Mesenteric fat pad (tissue), 1 donor: ENCODE measurements at places on chromosomes 1 and 21. TPM values are rescaled to one million over a fixed set of nuclear protein-coding genes. Genes with fewer than 3 reads are reported as not detected.

Gene TAS1R3
- total RNA-seq = 0.19 TPM

Gene GBP4
- total RNA-seq = 9.7 TPM

Gene CDK18
- total RNA-seq = 4.0 TPM

DNA sequence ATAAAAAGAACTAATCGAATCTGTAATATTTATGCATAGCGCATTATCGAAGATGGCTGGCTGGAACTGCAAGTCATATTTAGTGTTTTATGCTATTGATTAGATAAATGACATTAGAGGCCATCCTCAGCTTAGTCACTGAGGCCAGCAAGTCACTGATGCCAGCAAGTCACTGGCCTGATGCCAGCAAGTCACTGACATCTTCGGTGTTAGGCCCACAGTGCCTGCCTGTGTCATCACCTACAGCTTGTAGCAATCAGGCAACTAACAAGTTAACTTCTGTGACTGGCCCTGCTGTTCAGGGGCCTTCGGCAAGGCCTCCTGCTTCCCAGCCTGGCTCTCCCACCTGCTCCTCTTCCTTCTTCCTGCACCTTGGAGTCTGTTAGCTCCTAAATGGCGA lies 65.6 kb upstream of the SCCPDH start:
- no peak for DNase-seq

GRCh38 chr21:40158366-40158765 lies 291.1 kb downstream of the PCP4 start:
- no peak for DNase-seq
